ENCODE measurements at places on chromosomes 12 and 14. TPM values are rescaled to one million over a fixed set of nuclear protein-coding genes. Genes with fewer than 3 reads are reported as not detected.

DNA sequence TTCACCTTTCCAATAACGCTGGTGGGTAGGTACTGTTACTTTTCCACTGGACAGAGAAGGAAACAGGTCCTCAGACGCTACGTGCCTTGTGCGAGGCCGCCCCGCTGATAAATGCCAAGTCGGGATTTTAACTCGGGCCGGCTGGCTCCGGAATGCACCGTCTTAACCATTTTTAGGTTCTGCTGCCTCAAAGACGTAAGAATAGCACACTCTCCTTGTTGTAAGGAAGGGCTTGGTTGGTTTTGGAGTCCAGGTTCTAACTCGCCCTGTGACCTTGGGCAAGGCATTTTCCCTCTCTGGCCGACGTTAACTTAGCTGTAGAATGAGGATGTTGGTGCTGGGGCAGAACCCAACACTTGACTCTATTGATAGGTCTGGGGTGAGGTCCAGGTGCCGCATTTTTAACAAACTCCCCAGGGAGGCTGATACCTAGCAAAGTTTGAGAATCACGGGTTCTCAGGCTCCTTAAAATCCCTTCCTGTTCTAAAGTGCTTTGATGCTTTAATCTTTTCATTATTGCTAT lies 814 bp downstream of the ANKRD13A start:
- peak; percentile 56 for DNase-seq

The TMEM30B gene
- polyA plus RNA-seq, result 9.4 TPM

The FNTB gene
- polyA plus RNA-seq, result 13.6 TPM

DNA sequence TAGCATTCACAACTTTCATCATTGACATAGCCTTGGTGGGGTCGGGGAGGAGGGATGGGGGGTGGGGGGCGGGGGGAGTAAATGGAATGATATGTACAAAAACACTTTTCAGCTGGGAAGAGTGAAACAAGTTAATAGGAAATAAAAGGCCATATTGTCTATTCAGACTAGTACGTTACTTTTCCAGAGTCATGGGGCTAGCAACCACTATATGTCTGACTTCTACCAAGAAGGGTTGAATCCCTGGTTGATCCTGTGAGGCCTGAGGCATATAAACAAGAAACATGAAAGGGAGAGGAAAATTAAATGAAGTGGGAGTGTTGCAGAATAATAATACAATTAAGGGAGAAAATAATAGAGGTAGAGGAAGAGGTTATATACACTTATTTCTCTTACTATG lies 225.5 kb downstream of the ERC1 start:
- no peak for DNase-seq

The PARPBP gene
- 1.1 TPM for polyA plus RNA-seq

DNA sequence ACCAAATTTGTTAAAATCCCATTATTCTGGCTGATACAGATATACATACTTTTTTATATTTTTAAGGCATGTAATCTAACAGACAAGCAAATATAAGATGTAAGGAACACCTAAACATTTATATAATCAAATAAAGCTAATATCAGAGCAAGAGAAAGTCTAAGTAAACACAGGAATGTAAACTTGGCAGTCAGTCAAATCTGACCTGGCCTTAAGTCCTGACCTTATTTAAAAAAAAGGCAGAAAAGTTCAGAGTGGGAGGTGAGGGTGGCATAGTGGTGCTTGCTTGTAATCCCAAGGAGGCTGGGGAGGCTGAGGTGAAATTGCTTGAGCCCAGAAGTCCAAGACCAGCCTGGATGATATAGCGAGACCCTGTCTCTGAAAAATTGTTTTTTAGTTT lies 152.6 kb downstream of the DERA start:
- DNase-seq, result no peak

DNA sequence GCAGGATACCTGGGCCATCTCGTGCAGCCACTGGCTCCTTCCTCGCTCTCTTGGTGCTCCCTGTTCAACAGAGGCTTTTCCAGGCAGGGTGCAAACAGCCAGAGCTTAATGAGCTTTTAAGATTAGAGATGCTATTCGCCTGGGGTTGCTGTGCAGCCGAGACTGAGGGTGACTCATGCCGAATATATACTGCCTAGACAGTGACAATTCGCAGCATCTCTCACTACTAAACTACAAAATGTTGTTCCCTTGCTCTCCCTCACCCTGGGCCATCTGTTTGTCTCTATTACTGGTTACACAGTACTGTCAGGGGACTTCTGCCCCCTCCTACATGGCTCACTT lies 26.0 kb upstream of the TESC start:
- no peak for DNase-seq

The SCNN1A gene
- polyA plus RNA-seq, result 225 TPM

- no peak for DNase-seq
Observed at GRCh38 chr12:31323391-31324115, 2.4 kb downstream of the SINHCAF start.

DNA sequence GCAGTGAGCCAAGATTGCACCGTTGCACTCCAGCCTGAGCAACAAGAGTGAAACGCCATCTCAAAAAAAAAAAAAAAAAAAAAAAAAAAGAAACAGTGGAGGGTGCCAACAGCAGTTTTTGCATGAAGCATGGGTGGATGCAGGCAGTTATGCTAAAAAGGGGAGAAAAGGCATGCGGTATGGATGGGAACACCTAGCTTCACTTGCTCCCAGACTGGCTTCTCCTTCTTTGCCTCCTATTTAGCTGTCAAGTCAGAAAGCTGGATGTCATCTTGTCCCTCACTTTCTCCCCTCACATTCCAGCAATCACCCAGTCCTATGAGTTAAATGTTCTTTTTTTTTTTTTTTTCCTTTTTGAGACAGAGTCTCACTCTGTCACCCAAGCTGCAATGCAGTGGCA lies 2.6 kb downstream of the EEF1AKMT3 start:
- DNase-seq, result no peak

Measured in kidney (tissue), 22 donors.